Activated CD4-positive, alpha-beta memory T cell treated with anti-CD3 and anti-CD28 coated beads, Interleukin-2, amount 10 ng/mL, durations not matched to agents 7 days and 5 days (primary cell): ENCODE measurements at places on chromosomes 6 and 20. TPM values are rescaled to one million over a fixed set of nuclear protein-coding genes. Genes with fewer than 3 reads are reported as not detected.

GRCh38 chr6:69865126-69865525 lies 1.2 kb upstream of the COL19A1 start:
- H3K27ac ChIP-seq = no peak overlapping the region
- no peak overlapping the region for H3K4me3 ChIP-seq
- H3K36me3 ChIP-seq = no peaks in the 10 kb centered on the region
- no peak for DNase-seq
- peaks cover 38% of the 10 kb centered on the region for H3K27me3 ChIP-seq
- peaks cover 19% of the 10 kb centered on the region for H3K4me1 ChIP-seq

- H3K4me3 ChIP-seq = no peak within 1 kb of the TSS
- no peak within 1 kb of the TSS for H3K27ac ChIP-seq
- H3K4me1 ChIP-seq = no peaks in the 10 kb centered on the region
- no peak for DNase-seq
Observed at GRCh38 chr6:11778648-11779328, at the start of gene ADTRP. Gene ADTRP (minus strand): TSS chr6:11778803. CDS start chr6:11778759, 44 bp downstream.

- no peak overlapping the region for H3K27ac ChIP-seq
- H3K27me3 ChIP-seq = no peaks in the 10 kb centered on the region
- H3K36me3 ChIP-seq = no peaks in the 10 kb centered on the region
- no peak for DNase-seq
Observed at GRCh38 chr20:19274412-19275015, 62.1 kb downstream of the SLC24A3 start.

DNA sequence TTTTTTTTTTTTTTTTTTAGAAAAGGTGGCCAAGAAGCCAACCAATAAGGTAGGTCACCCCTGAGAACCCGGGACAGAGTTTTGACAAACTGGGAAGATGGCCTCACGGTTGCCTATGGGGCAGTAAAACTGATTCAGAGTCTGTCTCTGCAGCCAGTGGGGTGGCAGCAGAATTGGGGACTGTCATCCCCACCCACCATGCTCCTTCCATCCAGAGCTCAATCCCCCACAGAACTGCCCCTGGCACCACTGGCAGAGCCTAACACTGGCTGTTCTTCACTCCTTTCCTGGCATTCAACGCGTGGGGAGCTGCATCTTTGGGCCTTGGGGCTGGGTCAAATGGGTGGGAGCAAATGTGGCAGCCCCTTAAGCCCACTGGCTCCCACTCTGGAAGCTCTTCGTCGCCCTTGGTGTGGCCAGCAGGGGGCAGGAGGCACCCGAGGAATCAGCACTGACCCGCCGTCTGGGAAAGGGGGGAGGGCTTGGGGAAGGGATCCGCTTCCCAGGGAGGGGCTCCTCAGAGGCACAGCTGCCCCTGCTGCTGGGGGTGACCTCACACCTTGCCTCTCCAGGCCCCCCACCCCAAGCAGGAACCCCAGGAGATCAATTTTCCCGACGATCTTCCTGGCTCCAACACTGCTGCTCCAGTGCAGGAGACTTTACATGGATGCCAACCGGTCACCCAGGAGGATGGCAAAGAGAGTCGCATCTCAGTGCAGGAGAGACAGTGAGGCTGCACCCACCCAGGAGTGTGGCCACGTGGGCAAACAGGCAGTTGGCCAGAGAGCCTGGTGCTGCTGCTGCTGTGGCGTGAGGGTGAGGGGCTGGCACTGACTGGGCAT lies 10.4 kb downstream of the CD40 start:
- no peak overlapping the region for H3K27ac ChIP-seq
- no peaks in the 10 kb centered on the region for H3K36me3 ChIP-seq
- DNase-seq = no peak

DNA sequence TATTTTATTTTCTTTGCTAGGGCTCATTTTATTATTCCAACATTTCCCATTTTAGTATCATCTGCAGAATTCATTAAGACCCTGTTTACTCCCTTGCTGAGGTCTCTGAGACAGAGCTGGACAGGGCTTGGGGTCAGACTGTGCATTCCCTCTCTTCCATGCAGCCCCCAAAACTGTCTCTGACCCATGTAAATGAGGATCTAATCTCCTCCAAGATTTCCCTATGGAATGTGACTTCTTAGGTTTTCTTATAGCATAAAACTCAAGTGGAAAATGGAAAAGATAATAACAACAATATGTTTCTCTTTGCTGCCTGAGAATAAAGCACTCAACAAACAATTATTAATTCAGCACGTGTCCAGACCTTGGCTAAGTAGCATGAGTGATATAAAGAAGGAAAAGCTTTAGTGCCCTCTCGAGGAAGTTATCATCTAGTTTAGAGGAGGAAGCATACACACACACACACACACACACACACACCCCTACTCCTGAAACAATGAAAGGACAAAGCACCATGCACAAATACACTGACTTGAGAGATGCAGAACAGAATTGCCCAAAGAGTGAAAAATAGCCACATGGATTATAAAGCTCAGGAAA lies 815.5 kb downstream of the BCKDHB start:
- H3K4me3 ChIP-seq = no peak overlapping the region
- no peak overlapping the region for H3K27ac ChIP-seq
- no peak for DNase-seq

DNA sequence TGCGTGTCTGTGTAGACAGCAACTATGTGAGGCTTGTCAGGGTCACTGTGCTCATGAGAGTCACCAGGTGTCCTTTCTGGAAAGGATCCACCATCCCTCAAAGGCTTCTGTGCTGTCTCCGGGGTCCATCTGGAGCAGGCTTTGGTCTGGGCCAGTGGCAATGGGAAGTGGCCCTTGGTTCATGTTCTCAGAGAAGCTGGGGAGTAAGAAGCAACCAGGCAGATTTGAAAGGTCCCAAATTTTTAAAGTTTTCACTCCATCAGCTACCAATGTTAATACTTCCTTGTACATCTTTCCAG lies 68.2 kb downstream of the GCNT2 start:
- no peaks in the 10 kb centered on the region for H3K27me3 ChIP-seq
- H3K27ac ChIP-seq = no peak overlapping the region
- H3K4me3 ChIP-seq = no peak overlapping the region
- H3K36me3 ChIP-seq = no peaks in the 10 kb centered on the region
- H3K4me1 ChIP-seq = no peaks in the 10 kb centered on the region

DNA sequence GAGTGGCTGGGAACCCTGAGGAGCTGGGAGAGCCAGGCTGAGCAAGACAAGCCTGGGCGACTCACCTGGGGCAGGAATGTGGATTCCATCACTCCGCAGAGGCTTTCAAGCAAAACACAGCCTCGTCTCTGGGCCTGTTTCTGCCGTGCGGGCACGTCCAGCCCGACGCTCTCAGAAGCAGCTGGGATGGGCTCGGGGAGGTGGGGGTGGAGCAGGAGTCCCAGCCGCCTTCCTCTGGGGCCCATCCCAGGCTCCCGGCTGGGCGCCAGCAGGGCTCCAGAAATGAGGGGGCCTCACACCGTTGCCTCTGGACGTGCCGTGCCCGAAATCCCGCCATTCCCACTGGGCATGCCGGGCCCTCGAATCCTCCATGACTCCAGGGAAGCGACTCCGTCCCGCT lies 8.7 kb upstream of the RPS21 start:
- H3K36me3 ChIP-seq = peaks cover 11% of the 10 kb centered on the region
- peaks cover 9% of the 10 kb centered on the region for H3K4me1 ChIP-seq
- no peak overlapping the region for H3K27ac ChIP-seq
- DNase-seq = no peak

- DNase-seq = no peak
- H3K27ac ChIP-seq = no peak overlapping the region
- no peaks in the 10 kb centered on the region for H3K27me3 ChIP-seq
- peaks cover 50% of the 10 kb centered on the region for H3K36me3 ChIP-seq
- H3K4me3 ChIP-seq = no peak overlapping the region
Observed at GRCh38 chr20:49637046-49637637, 69.2 kb upstream of the PTGIS start.

DNA sequence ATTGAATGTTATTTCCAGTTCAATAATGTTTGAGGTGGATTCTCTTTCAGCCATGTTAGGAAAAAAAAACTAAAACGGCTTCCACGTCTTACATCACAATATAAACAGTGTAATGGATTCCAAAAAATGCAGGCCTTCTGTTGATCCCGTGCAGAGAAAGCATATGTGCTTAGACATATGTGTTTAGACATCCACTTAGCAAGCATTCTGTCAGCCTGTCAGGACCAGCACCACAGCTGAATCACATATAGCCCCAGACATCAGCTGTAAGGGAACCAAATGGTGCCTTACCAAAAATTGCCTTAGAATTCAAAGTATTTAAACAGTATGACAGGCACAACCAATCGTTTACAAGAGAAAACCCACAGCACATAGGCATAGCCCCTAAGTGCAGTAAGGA lies 304.9 kb downstream of the EYA4 start:
- H3K27ac ChIP-seq = no peak overlapping the region
- H3K4me3 ChIP-seq = no peak overlapping the region
- H3K4me1 ChIP-seq = no peaks in the 10 kb centered on the region
- no peak for DNase-seq
- H3K27me3 ChIP-seq = no peaks in the 10 kb centered on the region

DNA sequence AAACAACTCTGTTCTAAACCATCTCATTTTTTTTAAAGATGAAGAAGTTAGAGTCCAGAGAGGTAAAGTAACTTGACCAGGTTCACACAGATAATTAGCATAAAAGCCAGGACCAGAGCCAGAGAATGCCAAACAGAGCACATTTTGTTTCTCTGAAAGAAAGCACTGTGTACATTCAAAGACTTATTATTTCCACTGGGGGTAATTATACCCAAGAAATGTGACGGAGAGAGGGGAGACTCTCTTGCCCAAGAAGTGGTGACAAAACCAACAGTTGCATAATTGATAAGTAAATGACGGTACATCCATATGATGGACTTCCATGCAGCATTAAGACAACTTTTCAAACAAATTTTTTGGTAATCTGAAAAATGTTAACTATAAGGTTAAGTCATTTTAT lies 111.6 kb downstream of the RTN4IP1 start:
- H3K4me1 ChIP-seq = peaks cover 62% of the 10 kb centered on the region
- no peak for DNase-seq
- H3K27ac ChIP-seq = peak overlapping the region; percentile 69
- peaks cover 32% of the 10 kb centered on the region for H3K36me3 ChIP-seq

- no peak for DNase-seq
- H3K36me3 ChIP-seq = peaks cover 33% of the 10 kb centered on the region
- peak overlapping the region; percentile 97 for H3K27ac ChIP-seq
- no peaks in the 10 kb centered on the region for H3K27me3 ChIP-seq
Observed at GRCh38 chr6:17705428-17705777, 1.3 kb downstream of the NUP153 start.

GRCh38 chr6:44250067-44250717 lies 3.3 kb downstream of the HSP90AB1 start:
- no peak for DNase-seq
- peaks cover 81% of the 10 kb centered on the region for H3K36me3 ChIP-seq
- peak overlapping the region; percentile 55 for H3K4me3 ChIP-seq
- H3K4me1 ChIP-seq = peaks cover 75% of the 10 kb centered on the region
- no peaks in the 10 kb centered on the region for H3K27me3 ChIP-seq

DNA sequence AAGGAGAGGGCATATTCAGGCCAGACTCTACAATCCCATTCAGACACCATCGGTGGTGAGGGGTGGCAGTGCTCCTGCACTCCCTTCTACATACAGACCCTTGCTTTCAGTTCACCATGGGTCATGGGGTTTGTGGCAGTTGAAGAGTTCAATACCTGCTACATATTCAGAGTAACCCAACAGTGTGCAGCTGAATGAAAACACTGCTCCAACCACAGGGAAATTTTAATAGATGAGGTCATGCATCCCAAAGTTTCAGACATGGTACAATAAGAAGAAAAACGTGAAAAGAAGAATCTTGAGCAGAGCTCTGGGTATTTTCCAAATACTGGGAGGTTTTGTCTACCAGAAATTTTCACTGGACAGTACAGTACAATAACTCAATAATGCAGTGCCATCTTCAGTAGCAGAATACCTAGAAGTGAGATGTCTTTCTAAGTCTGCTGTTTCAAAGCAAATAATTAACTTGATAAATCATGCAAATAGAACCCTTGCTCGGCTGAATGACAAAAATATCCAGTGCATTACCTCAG lies 162.1 kb downstream of the PTPRK start:
- H3K27me3 ChIP-seq = no peaks in the 10 kb centered on the region
- no peaks in the 10 kb centered on the region for H3K4me1 ChIP-seq
- H3K27ac ChIP-seq = no peak overlapping the region
- DNase-seq = no peak
- no peak overlapping the region for H3K4me3 ChIP-seq

GRCh38 chr6:136387316-136387715 lies 97.7 kb upstream of the BCLAF1 start:
- DNase-seq = no peak
- H3K27me3 ChIP-seq = no peaks in the 10 kb centered on the region
- no peaks in the 10 kb centered on the region for H3K4me1 ChIP-seq
- no peaks in the 10 kb centered on the region for H3K36me3 ChIP-seq

DNA sequence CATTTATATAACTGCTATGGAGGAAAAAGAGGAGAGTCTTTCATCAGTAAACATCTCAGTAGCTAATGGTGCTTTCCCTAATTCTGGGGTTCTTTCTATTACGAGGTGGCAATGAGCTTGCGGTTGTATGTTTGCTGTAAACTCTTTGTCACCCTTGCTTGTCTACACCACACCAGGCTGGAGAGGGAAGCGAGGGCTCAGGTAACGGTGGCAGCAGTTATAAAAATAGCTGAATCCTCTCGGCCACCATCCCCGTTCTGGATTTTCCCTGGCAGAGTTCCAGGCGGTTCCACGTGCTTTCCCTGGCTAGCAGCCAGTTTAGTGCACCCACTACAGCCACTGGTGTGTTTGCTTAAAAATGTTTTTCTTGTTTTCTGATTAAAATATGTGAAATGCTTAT lies 39.0 kb downstream of the MAS1 start:
- peak overlapping the region; percentile 17 for H3K27ac ChIP-seq
- H3K27me3 ChIP-seq = peaks cover 6% of the 10 kb centered on the region
- H3K4me1 ChIP-seq = peaks cover 29% of the 10 kb centered on the region

GRCh38 chr20:63653041-63653973 lies at the start of gene STMN3:
Gene STMN3 (minus strand): TSS chr20:63653424. CDS start chr20:63653345, 79 bp downstream.
- peaks cover 24% of the 10 kb centered on the region for H3K4me1 ChIP-seq
- H3K27ac ChIP-seq = no peak within 1 kb of the TSS
- H3K4me3 ChIP-seq = peak within 1 kb of the TSS; percentile 63
- peaks cover 12% of the 10 kb centered on the region for H3K27me3 ChIP-seq
- DNase-seq = peak; percentile 79

DNA sequence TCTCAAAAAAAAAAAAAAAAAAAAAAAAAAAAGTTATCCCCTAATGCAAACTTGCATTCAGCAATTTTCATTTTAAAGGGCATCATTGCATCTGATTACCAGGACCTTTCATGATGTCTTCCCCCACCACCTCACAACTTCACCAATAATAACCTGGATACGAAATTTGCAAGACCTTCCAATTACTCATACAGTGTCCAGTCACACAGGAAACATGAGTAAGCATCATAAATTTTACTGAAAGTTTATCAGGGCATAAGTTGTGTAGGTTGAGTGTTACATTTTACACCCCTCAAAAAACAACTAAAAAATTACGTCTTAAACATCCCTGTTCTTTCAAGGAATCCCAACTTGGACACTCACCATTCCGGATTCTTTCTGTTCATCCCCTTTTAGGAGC lies 79.1 kb upstream of the ANKEF1 start:
- peaks cover 6% of the 10 kb centered on the region for H3K27me3 ChIP-seq
- DNase-seq = no peak
- no peaks in the 10 kb centered on the region for H3K36me3 ChIP-seq
- no peaks in the 10 kb centered on the region for H3K4me1 ChIP-seq
- no peak overlapping the region for H3K27ac ChIP-seq

- no peaks in the 10 kb centered on the region for H3K36me3 ChIP-seq
- no peak overlapping the region for H3K4me3 ChIP-seq
- H3K27ac ChIP-seq = no peak overlapping the region
- H3K4me1 ChIP-seq = peaks cover 12% of the 10 kb centered on the region
Observed at GRCh38 chr20:31861135-31861384, 9.3 kb downstream of the DUSP15 start.

Gene ENTPD6
- total RNA-seq = 48.2 TPM

Gene BTN1A1
- not detected for total RNA-seq

Gene MUCL3
- not detected for total RNA-seq

Gene ZNF292
- total RNA-seq = 59.3 TPM

Gene SEMG2
- not detected for total RNA-seq

Gene GTSF1L
- not detected for total RNA-seq

Gene DIDO1
- 62.2 TPM for total RNA-seq
